ENCODE measurements at places on chromosomes 16 and 17.

GRCh38 chr16:77645764-77646163 is 76.5 kb upstream of the NUDT7 start:
- DNase-seq, result no peak

DNA sequence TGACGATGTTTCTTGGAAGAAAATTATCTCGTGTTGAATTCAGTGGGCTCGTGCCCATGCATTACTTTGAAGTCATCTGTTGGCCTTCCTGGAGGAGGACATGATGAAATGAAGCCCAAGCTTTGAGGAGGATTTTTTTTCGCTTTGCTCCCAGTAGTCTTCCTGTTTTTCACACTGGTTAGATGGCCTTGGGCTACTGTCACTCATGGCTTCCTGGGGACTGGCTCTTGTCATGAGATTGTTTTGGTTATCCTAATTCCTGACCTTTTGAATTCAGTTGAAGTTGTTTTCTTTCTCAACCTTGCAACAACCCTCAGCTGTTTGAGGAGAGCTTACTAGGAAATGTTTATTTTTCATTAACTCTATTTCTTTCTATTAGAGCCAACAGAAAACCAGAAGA is 430.7 kb downstream of the HS3ST3B1 start:
- DNase-seq, result no peak

- no peak for DNase-seq
These were observed 22.5 kb downstream of the XPO6 start for GRCh38 chr16:28189245-28189644.

GRCh38 chr17:4539025-4539424 is 16.2 kb downstream of the MYBBP1A start:
- no peak for DNase-seq

GRCh38 chr17:82007495-82008257 is 15.0 kb downstream of the CENPX start:
- DNase-seq, result no peak

DNA sequence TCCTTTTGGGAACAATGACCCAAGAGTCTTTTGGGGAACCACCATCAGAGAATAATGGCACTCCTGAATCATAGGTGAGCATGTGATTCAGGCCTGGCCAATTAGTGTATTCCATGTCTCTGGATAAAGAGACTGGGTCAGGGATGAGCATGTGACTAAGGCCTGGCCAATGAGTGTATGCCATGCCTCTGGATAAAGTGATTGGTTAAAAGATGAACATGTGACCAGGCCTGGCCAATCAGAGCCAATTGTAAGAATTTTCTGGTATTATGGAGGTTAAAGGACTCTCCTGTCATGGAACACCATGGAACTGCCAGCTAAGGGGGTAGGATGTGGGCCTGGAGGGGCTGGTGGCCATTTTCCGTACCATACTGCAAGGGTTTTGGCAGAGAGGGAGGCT is 194.3 kb downstream of the C16orf78 start:
- no peak for DNase-seq

GRCh38 chr16:18969855-18970240 is 13.9 kb upstream of the TMC7 start:
- no peak for DNase-seq

DNA sequence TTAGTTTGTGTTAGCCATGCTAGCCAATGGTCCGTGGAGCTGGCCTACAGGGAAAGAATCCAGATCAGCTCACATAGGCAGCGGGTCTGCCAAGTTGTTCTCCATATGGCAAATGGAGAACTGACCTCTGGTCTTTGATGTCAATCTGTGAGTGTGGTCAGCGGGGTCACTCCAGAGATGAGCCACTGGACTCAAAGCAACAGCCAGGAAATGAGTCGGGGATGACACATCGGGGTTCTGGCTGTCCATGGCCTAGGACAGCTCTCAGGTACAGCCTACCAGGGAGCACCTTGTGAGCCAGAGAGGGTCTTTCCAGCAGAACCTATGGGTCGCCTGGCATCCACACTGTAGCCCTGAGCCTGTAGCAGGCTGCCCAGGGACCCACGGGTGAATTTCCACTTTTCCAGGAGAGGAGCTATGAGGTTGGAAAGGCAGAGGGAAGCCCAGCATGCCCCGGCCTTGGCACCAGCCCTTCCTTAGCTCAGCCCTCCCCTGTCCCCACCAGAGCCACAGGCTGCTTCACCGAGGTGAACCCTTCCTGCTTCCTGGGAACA is 203.0 kb upstream of the TNRC6C start:
- DNase-seq, result no peak

DNA sequence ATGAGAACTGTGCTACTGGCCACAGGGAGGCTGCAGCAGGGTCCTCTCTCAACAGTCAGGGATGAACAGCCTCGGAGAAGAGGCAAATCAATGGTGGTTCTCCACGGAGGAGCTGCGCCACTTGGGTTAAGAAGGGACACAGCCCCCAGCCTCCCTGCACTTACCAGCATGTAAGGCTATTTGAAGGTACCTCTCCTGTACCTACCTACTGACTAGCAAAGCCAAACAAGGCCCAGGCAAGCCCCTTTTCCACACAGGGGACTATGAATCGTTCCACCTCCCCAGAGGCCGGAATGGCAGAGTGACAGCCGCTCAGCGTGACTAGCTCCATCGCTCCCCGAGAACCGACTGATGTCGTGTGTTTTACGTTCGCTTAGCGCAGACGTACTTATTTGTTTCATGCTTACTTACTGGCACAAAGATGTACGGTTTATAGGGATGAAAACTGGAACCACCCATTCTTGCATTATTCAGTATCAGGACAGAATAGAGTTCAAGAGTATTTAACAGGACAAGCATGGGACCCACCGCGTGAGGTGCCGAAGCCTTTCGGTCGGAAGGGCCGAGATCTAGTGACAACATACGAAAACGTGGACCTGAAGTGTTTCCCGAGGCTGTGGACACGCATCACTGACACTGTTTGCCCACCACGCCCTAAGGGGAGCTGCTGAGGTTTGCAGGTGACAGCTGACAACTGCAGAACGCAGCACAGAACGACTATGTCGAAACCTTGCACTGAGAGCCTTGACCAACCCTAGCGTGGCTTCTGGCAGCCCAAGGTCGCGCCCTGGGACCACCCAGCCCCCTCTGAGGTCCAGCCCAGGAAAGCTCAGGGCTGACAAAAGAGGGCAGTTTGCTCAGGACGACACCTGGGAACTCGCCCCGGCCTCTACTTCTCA is 1.0 kb downstream of the TEPSIN start:
- no peak for DNase-seq

DNA sequence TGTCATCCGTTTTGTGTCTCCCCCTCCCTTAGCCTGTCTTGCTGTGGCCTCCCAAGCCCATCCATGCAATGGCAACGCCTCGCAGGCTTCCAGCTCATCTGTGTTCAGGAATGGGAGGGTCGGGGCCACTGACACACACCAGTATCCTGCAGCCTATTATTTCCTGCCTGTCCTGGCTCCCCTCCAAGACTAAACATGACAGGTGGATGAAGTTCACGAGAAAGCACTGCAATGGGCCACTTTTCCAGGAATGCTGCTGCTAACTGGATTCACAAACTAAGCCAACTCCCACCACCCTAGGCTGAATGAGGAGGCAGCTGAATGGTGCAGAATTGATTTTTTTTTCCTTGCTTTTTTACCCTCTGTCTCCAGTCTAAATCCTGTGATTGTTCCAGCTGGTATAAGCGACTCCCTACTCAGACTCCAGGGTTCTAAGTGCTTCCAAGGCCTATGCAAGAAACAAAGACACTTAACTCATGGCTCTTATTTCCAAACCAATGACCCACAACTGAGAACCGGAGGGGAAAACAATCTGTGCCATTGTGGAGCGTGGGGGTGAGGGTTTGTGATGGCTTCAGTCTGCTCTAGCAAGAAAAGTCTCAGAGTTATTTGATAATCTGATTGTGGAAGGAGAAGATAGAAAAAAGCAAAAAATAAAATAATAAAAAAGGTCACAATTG is 23.3 kb downstream of the TMEM100 start:
- DNase-seq, result no peak

DNA sequence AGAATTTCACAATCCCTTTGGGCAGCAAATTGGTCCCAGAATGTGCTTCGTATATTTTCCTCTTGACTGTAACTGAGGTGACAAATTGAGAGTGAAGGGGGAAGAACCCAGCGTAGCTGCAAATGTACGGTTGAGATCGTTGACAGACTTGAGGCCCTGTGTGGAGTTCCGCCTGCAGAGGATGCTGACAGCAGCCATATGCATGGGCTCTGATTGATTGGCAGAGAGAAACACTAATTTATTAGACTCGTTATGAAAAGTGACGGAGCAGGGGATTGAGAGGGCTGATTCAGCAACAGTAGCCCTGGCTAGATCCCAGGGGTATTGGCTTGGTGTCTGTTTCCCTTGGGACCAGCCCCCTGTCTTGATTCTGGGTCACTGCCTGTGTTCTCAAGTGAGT is 930.1 kb upstream of the EEF2KMT start:
- DNase-seq, result no peak

- no peak for DNase-seq
These were observed 12.7 kb downstream of the NDUFAF8 start for GRCh38 chr17:81251709-81252301.

DNA sequence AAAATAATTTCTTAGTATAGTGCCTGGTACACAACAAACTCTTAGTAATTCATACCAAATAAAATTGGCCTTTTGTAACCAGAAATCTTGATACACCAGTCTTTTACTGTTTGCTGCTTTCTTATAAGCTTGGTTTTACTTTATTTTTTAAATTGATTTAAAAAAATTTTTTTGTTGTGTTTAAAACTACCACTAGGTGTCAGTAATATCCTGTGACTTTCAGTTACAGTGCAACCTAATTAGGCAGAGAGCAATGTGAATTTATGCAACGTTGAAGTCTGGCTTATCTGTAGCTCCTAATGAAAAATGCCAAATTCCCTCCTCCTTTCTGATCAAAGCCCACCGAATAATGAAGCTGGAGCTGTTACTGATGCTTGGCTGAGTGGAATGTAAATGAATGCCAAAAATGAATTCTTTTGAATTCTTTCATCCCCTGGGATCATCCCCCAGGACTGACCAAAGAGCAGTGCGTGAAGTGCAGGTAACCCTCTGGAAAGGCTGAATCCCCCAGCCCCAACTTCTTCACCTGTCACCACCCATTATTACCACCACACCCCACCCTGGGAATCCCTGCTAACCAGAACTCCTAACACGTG is 3.8 kb downstream of the ERCC4 start:
- DNase-seq, result peak; percentile 20

DNA sequence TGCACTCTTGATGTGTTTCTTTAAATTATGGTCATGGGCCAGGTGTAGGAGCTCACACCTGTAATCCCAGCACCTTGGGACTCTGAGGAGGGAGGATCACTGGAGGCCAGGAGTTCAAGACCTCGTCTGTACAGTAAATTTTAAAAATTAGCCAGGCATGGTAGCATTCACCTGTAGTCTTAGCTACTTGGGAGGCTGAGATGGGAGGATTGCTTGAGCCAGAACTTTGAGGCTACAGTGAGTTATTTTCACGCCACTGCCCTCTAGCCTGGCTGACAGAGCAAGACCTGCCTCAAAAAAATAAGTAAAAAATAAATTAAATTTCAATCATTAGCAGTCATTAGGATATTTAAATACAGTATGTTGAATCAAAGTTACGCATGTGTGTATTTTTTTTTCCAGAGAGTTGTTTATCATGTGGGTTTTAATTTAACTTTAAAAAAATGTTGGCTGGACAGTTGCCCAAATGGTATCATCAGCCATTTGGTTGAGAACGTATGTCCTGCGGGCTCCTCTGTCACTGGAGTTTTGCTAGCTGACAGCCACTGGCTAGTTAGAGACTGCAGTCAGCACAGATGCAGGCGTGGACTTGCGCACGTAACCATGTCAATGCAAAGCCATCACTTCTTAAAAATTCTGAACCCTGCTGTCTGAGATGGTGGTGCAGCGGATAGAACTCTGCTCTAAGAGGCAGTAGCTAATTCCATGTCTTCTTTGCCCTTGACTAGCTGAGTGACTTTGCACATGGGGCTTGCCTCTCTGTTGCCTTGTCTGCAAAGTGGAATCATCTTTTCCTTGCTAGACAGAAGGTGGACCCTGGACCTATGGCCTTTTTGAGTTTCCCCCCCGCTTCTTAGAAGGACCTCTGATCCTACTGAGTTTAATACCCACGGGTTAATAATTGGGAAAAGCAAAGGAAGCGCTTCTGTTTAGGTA is 40.0 kb downstream of the MAPT start:
- DNase-seq, result no peak

DNA sequence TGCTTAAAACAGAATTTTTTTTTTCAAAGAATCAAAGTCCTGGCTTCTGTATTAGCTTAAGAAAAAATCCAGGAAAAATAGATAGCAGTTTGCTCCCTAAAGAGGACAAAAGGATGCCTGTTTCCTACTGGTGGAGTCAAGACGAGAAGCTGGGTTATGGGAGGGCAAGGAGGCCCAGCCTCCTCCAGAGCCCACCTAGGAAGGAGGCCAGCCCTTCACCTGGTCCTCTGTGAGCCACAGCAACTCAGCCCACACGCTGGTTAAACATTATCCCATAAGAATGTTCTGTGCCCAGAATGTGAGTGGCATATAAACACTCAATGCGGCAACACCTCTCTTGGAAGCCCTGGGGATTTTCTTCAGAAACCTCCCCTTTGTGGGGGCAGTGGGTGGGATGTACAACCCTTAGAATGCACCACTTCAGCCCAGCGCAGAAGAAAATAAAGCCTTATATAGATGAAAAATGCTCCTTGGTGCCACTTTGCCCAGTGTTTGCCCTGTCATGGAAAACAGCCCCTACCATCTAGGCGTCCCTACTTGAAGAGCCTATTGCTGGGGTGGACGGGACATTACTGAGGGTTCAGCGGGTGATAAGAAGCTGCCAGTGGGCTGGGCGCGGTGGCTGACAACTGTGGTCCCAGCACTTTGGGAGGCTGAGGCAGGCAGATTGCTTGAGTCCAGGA is 48.0 kb downstream of the TEKT5 start:
- DNase-seq, result no peak

DNA sequence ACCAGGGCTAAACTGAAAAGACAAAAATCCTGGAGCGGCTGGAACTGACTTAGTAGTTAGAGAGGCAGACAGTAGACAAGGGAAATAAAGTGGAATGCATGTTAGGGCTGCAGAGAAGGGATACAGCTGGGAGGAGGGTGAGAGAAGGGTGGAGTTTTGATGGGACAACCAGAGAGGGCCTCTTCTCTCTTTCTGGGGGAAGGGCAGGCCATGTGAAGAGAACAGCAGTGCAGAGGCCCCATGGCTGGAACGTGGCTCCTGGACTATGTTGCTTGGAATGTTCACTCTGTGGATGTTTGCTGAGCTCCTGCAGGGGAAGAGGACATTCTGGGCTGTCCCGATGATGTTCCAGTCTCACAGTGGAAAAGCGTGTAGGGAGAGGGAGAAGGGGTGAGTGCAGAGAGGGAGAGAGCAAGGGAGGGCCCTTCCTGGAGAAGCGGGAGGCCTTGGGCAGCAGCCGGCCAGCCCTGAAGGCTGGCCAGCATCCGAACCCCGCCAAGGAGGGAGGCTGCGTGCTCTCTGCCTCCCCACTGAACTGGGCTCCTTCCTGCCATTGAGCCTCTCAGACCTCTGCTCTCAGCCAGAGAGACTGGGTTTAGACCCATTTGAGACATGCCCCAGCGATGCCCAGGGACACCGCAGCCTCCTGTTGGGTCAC is 33.1 kb upstream of the GSE1 start:
- no peak for DNase-seq

DNA sequence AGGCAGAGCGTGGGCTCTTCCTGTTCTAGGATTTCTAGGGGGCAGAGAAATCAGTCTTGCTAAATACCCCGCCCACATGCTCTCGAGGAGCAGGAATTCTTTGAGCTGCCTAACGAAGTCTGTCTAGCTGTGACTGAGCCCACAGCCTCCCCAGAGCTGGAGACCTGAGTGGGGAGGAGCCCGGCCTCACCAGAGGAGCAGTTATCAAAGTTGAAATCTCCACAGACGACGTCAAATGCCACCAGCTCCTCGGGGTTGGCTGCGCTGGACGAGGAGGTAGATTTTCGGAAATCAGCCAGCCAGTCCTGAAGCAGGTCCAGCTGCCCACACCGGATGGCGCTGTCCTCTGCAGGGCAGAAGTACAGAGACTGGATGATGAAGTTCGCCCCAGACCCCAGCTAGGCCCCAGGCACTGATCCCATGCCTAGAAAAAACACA is 53.8 kb downstream of the PRMT7 start:
- DNase-seq, result no peak
